ENCODE measurements at places on chromosomes 2 and 18. TPM values are rescaled to one million over a fixed set of nuclear protein-coding genes. Genes with fewer than 3 reads are reported as not detected.

The NPPC gene
- not detected for total RNA-seq

The GPR75 gene
- 2.3 TPM for total RNA-seq

The ING5 gene
- 23.2 TPM for total RNA-seq

The CCDC178 gene
- not detected for total RNA-seq

The LYPD6B gene
- total RNA-seq: 35.7 TPM

The VAMP5 gene
- 47.5 TPM for total RNA-seq

The KCNE4 gene
- 3.1 TPM for total RNA-seq

The SPEG gene
- 0.44 TPM for total RNA-seq

The KCNG3 gene
- total RNA-seq: 7.1 TPM

The ABCB11 gene
- not detected for total RNA-seq

The IRS1 gene
- total RNA-seq: 11.3 TPM

The IL1R1 gene
- total RNA-seq: 12.7 TPM

The LYG2 gene
- total RNA-seq: not detected

- no peak overlapping the region for H3K4me3 ChIP-seq
- no peaks in the 10 kb centered on the region for H3K27me3 ChIP-seq
- no peaks in the 10 kb centered on the region for H3K4me1 ChIP-seq
- H3K36me3 ChIP-seq: peaks cover 60% of the 10 kb centered on the region
- no peak for DNase-seq
Measured at GRCh38 chr2:10591207-10591606, 98.6 kb downstream of the NOL10 start.

- H3K4me1 ChIP-seq: no peaks in the 10 kb centered on the region
- no peaks in the 10 kb centered on the region for H3K36me3 ChIP-seq
- no peak overlapping the region for H3K4me3 ChIP-seq
- H3K27ac ChIP-seq: no peak overlapping the region
- H3K27me3 ChIP-seq: no peaks in the 10 kb centered on the region
- no peak for DNase-seq
Measured at GRCh38 chr2:196200557-196200956, 29.2 kb upstream of the STK17B start.

GRCh38 chr2:216735086-216735485 lies 39.7 kb upstream of the IGFBP5 start:
- no peak overlapping the region for H3K27ac ChIP-seq
- H3K27me3 ChIP-seq: no peaks in the 10 kb centered on the region
- H3K36me3 ChIP-seq: no peaks in the 10 kb centered on the region
- no peaks in the 10 kb centered on the region for H3K4me1 ChIP-seq
- no peak overlapping the region for H3K4me3 ChIP-seq
- no peak for DNase-seq

GRCh38 chr2:170505631-170506275 lies 209.4 kb upstream of the SP5 start:
- no peaks in the 10 kb centered on the region for H3K4me1 ChIP-seq
- H3K27ac ChIP-seq: no peak overlapping the region
- DNase-seq: no peak

DNA sequence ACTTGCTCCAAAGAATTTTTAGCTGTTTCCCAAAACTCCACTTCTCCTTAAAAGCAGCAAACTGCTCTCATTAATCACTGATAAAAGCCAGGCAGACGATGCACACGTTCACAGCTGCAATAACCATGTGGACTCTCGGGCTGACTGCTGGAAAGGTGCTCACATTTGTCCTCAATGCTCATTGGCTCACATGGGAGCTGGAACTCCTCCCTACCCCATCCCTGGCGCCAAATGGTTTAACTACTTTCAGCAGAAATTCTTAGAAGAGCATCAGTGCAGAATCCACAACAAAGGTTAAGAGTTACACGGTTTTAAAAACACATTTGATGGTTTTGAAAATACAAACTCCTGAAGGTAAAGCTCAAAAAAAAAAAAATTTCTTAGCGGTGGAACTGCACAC lies 117.1 kb downstream of the NOL10 start:
- peaks cover 14% of the 10 kb centered on the region for H3K4me1 ChIP-seq
- no peak overlapping the region for H3K4me3 ChIP-seq
- no peak for DNase-seq
- peaks cover 56% of the 10 kb centered on the region for H3K36me3 ChIP-seq
- H3K27ac ChIP-seq: no peak overlapping the region
- no peaks in the 10 kb centered on the region for H3K27me3 ChIP-seq

- peaks cover 20% of the 10 kb centered on the region for H3K4me1 ChIP-seq
- no peak overlapping the region for H3K4me3 ChIP-seq
- no peak overlapping the region for H3K27ac ChIP-seq
- DNase-seq: no peak
- no peaks in the 10 kb centered on the region for H3K27me3 ChIP-seq
- 0 out of 2 replicates have a peak, but pooled peaks cover 5% of the 10 kb centered on the region for H3K36me3 ChIP-seq
Measured at GRCh38 chr2:73000808-73001570, 70.5 kb downstream of the SFXN5 start.

- H3K4me3 ChIP-seq: no peak overlapping the region
- no peaks in the 10 kb centered on the region for H3K36me3 ChIP-seq
- no peak for DNase-seq
- no peaks in the 10 kb centered on the region for H3K27me3 ChIP-seq
Measured at GRCh38 chr18:31380912-31381311, 4.3 kb downstream of the DSG4 start.

GRCh38 chr2:111171337-111171930 lies 50.7 kb downstream of the BCL2L11 start:
- no peak for DNase-seq
- H3K4me3 ChIP-seq: no peak overlapping the region
- peaks cover 17% of the 10 kb centered on the region for H3K4me1 ChIP-seq
- no peak overlapping the region for H3K27ac ChIP-seq
- no peaks in the 10 kb centered on the region for H3K36me3 ChIP-seq

GRCh38 chr2:202773301-202773973 lies 98.1 kb downstream of the ICA1L start:
- H3K27ac ChIP-seq: no peak overlapping the region
- H3K4me3 ChIP-seq: no peak overlapping the region
- peak; percentile 3 for DNase-seq
- no peaks in the 10 kb centered on the region for H3K36me3 ChIP-seq
- no peaks in the 10 kb centered on the region for H3K27me3 ChIP-seq

GRCh38 chr2:176123411-176124109 lies 1.0 kb downstream of the HOXD9 start:
- H3K4me3 ChIP-seq: peak overlapping the region; percentile 49
- peaks cover 16% of the 10 kb centered on the region for H3K27me3 ChIP-seq
- H3K27ac ChIP-seq: no peak overlapping the region
- no peaks in the 10 kb centered on the region for H3K36me3 ChIP-seq
- peaks cover 10% of the 10 kb centered on the region for H3K4me1 ChIP-seq

DNA sequence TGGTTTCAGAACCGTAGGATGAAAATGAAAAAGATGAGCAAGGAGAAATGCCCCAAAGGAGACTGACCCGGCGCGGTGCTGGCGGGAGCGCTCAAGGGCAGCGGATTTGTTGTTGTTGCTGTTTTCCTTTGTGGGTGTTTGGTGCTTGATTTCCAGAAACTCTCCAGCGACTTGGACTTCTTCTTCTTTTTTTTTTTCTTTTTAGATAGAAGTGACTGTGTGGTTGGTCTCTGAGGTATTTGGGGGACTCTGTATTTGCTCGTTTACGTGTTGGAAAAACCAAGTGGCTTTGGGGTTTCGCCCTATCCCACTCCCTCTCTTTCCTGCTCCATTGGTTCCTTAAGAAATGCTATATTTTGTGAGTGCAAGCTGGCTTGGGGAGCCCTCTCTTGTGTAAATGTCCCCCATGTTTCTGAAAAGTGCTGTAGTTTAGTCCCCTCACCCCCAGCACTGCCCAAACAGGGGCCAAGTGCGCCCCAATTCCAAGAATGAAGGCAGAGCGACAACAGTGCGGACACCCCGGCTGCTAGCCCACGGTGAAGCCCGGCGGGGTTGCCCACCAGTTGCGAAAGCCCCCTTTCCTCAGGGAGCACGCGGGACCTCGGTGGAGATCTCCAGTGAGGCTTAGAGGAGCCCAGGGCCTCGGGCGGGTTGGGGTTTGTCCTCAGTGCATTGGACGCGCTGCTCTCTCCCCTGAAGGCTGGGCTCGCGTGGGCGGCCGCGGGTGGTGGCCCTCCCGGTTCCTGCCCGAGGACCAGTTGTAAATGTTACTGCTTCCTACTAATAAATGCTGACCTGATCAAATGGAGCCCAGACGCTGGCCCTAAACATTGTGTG lies 1.8 kb downstream of the HOXD9 start:
- H3K4me1 ChIP-seq: peaks cover 18% of the 10 kb centered on the region
- no peak overlapping the region for H3K27ac ChIP-seq
- no peak for DNase-seq
- H3K27me3 ChIP-seq: peaks cover 16% of the 10 kb centered on the region
- H3K4me3 ChIP-seq: no peak overlapping the region

- no peak for DNase-seq
- no peaks in the 10 kb centered on the region for H3K27me3 ChIP-seq
- no peak overlapping the region for H3K4me3 ChIP-seq
- H3K4me1 ChIP-seq: no peaks in the 10 kb centered on the region
Measured at GRCh38 chr2:232574674-232575403, 24.4 kb downstream of the EIF4E2 start.

- no peaks in the 10 kb centered on the region for H3K36me3 ChIP-seq
- no peak overlapping the region for H3K4me3 ChIP-seq
- no peak overlapping the region for H3K27ac ChIP-seq
- H3K4me1 ChIP-seq: no peaks in the 10 kb centered on the region
Measured at GRCh38 chr18:11518788-11519685, 90.4 kb upstream of the SLC35G4 start.

- H3K36me3 ChIP-seq: no peaks in the 10 kb centered on the region
- H3K27me3 ChIP-seq: no peaks in the 10 kb centered on the region
- H3K27ac ChIP-seq: no peak overlapping the region
- no peak overlapping the region for H3K4me3 ChIP-seq
- no peaks in the 10 kb centered on the region for H3K4me1 ChIP-seq
Measured at GRCh38 chr2:150882751-150883612, 378.7 kb downstream of the RBM43 start.

GRCh38 chr2:105294844-105295481 lies 34.6 kb downstream of the TGFBRAP1 start:
- no peak overlapping the region for H3K4me3 ChIP-seq
- DNase-seq: peak; percentile 79
- H3K36me3 ChIP-seq: peaks cover 39% of the 10 kb centered on the region
- H3K27ac ChIP-seq: peak overlapping the region; percentile 17

DNA sequence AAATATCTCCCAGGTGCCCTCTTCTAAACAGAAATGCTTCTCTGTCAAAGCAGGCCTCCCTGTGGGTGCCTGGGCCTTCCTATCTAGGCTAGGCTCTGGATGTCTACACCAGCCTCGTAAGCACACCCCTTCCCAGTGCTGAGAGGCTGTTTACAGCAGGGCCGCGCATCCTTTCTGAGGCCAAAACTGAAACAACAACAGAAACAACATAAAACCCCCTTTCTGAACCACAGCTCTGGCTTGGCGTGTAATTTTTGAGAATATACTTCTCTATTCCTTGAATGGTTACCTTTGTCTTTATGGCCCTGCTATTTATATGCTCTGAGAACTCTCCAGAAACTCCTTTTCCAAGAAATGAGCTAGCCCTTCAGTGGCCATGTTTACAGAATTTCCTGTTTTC lies 118.4 kb downstream of the BCL2L11 start:
- no peaks in the 10 kb centered on the region for H3K27me3 ChIP-seq
- H3K4me1 ChIP-seq: no peaks in the 10 kb centered on the region
- no peak overlapping the region for H3K4me3 ChIP-seq
- DNase-seq: no peak
- H3K36me3 ChIP-seq: peaks cover 50% of the 10 kb centered on the region

GRCh38 chr2:124911560-124911959 lies 886.5 kb downstream of the CNTNAP5 start:
- DNase-seq: no peak
- no peak overlapping the region for H3K27ac ChIP-seq
- H3K4me3 ChIP-seq: no peak overlapping the region
- no peaks in the 10 kb centered on the region for H3K27me3 ChIP-seq

DNA sequence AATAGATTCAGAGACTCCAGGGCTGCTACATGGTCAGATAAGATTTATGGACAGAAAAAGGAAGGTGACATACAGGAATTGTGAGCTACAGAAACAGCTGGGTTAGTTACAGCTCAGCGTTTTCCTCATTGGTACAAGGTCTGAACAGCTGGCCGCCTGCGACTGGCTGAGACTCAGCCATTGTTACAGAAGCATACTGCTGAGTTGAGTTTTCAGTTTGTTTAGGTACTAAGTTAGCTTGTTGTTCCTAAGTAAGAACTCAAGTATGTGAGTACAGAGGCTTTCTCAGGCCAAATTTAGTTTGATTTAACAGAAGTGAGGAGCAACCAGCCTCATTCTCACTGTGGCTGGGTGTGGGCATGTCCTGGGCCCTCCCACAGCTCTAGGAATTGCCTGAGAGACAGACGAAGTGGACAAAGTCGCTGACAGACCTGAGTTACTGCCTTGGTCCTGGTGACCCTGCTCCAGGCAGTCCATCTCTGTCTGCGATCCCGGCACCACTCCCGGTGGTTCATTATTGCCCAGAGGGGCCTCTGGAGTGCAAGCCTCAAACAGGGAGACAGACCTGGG lies 27.8 kb upstream of the RHOB start:
- no peak overlapping the region for H3K4me3 ChIP-seq
- H3K36me3 ChIP-seq: no peaks in the 10 kb centered on the region
- H3K4me1 ChIP-seq: peaks cover 50% of the 10 kb centered on the region
- H3K27ac ChIP-seq: peak overlapping the region; percentile 61
- no peaks in the 10 kb centered on the region for H3K27me3 ChIP-seq

- H3K4me1 ChIP-seq: peaks cover 9% of the 10 kb centered on the region
- no peak overlapping the region for H3K27ac ChIP-seq
- DNase-seq: no peak
- H3K4me3 ChIP-seq: no peak overlapping the region
- no peaks in the 10 kb centered on the region for H3K27me3 ChIP-seq
Measured at GRCh38 chr18:13260197-13260934, 41.8 kb downstream of the LDLRAD4 start.

GRCh38 chr2:78541088-78541450 lies 484.4 kb upstream of the REG3G start:
- H3K27me3 ChIP-seq: no peaks in the 10 kb centered on the region
- no peak overlapping the region for H3K4me3 ChIP-seq
- H3K36me3 ChIP-seq: no peaks in the 10 kb centered on the region
- no peak overlapping the region for H3K27ac ChIP-seq
- DNase-seq: no peak

DNA sequence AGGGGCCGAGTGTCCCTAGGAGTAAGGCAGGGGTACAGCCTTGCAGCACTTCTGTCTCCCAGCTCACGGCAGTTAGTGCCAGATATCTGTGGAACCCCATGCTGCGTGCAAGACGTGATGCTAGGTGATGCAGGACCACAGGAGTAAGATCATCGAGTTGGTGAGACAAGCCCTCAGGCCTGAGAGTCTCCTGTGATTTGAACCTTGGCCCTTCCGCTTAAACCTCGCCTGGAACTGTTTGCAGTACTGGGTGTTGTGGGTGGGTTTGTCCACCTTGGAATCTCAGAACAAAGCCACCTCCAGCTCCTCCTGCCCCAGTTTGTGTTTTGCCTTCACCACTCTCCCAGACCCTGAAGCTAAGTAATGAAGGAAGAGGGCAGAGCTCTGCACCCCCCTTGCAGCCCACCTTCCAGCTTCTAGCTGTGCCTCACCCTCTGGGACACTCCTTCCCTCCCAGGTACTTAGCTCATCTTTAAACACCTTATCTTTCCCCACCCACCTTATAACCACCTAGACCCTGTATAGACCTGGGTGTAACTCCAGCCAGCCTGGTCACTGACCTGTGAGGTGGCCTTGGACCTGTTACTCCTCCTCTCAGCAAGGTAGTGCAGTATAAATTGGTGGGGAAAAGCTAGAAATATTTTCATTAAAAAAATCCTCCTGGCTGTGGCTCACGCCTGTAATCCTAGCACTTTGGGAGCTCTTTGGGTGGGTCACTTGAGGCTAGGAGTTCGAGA lies 6.6 kb downstream of the CNNM4 start:
- H3K27ac ChIP-seq: no peak overlapping the region
- peaks cover 16% of the 10 kb centered on the region for H3K4me1 ChIP-seq
- H3K36me3 ChIP-seq: 0 out of 2 replicates have a peak, but pooled peaks cover 3% of the 10 kb centered on the region
- H3K27me3 ChIP-seq: no peaks in the 10 kb centered on the region
